Cortex of kidney (tissue), 1 donor: ENCODE measurements at places on chromosomes 16 and 17.

DNA sequence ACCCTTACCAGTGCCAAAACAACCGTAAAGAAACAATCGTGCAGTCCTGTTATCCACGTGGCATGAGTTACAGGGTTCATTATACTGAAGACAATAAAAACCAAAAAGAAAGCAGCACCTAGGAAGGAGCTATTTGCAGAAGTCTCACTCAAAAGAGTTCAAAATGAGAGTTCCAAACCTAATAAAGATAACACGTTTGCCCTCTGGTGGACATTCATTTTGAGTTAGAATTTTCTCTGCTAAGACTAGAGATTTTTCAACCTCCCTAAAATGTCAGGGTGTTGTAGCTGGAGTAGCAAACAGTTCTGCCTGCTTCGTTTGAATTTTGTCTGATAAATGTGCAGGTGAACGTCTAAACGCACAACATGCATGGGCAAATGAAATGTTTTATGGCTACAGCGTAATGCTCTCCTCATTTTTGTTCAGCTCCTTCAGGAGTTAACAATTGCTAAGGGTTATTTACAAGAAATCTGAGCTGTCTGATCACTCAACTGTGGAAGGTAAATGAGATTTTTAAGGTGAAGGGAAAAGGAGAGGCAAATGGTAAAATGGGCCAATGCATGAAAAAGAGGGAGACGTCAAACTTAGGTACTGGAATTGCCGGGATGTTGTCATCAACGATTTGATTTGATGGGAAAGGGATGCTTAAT lies 1067.9 kb upstream of the EEF2KMT start:
- no peak for DNase-seq

DNA sequence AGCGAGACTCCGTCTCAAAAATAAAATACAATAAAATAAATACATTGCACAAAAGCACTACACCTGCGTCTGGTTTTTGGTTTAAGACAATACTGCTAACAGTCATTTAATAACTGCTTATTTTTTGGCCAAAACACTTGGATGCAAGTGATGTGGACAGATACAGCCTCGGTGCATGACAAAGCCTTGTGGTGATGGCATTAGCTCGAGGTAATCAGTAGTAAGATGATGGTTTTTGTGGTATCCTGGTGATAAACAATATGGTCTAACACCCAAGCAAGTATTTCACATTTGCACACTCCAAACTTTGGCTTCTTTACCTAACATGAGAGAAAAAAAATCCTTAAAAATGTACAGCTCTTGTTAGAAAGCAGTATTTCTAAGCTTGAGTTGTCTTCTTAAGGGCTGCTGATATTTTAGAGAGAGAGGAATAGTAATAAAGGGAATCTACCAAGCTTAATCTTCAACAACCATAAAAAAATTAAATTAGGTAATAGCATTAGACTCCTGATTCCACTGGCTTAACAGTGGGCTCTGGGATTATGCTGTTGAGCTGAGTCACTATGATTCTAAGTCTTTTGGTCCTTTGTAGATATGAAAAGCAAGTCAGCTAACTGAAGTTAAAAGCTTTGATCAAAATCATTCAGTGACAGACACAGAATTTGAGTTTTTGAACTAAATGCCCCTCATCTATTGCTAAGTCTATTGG lies 111.1 kb downstream of the VPS53 start:
- no peak for DNase-seq

DNA sequence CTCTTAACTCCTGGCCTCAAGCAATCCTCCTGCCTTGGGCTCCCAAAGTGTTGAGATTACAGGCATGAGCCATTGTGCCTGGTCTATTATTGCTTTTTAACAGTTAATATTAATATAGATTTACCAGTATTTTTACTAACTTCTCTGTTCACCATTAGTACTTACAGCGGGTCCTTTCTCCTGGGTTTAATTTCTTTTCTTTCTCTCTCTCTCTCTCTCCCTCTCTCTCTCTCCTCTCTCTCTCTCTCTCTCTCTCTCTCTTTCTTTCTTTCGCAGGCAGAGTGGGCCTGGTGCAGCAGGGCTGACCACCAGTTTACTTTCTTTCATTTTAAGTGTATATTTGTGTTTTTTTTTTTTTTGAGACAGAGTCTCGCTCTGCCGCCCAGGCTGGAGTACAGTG lies 14.7 kb upstream of the DHX40 start:
- DNase-seq, result no peak

- DNase-seq, result no peak
Measured at GRCh38 chr16:28107232-28107631, 43.7 kb upstream of the GSG1L start.

GRCh38 chr17:42120161-42120769 lies 902 bp downstream of the KAT2A start:
- DNase-seq, result no peak

DNA sequence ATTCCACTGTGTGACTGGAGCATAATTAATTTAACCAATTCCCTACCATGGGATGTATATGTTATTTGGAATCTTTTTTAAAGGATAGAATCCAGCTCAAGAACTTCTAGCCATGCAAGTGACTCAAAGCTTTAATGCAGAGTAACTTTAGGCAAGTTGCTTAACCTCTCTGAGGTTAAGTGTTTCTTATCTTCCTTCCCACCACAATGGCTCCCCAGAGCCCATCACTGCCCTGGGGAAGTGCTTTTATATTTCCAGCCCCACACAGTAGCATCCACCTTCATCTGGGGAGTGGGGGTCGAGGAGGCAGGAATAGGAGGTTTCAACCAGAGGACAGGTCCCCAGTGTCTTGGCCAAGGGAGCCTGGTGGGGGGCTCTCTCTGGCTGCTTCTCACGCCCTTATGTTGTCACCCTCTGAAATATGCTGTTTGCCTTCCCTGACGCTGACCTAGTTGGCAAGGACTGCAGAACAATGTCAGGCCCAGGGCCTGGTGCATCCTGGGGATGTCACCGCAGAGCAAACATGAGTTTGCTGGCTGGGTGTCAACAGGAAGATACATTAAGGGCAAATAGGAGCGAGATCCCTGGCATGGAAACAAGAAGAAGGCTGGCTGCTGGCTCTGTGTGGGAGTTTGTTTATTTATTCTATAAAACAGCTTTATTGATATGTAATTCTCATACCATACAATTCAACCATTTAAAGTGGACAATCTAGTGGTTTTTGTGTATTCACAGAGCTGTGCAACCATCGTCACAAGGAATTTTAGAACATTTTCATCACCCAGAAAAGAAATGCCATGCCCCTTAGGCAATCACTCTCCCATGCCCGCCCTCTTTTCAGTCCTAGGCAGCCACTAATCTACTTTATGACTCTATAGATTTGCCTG lies 46.6 kb upstream of the WSB1 start:
- DNase-seq, result no peak

GRCh38 chr16:12214509-12214908 lies 238.0 kb downstream of the SNX29 start:
- DNase-seq, result no peak

- no peak for DNase-seq
Measured at GRCh38 chr17:20143740-20144139, 134.6 kb downstream of the SPECC1 start.

DNA sequence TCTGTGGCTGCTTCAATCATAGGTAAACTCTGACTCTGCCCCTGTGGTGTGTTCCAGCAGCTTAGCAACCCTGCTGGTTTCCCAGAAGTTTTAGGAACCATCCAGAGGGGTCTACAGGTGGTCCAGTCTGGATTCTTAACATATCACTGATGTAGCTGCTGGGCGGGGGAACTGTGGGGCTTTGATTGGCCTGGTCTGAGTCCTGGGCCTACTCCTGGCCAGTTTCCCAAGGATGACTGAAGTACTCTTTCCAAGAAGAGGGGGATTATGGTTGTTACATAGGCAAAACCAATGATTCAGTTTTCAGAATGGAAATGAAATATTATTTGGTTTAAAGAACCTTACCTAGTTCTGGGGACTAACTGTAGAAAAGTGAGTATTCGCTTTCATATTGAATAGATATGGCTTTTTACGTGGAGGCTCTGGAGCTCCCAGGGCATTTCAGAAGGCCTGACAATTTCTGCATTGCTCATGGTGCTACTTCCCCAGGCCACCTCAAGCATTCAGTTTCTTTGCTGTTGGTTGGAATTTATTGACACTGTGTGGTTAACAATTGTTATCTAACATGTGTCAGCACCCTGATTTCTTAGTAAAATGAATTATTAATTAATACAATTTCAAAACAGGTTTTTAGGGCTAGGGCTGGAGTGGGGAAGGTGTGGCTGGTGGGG lies 38.4 kb downstream of the EPN2 start:
- no peak for DNase-seq

- no peak for DNase-seq
Measured at GRCh38 chr16:11016524-11016988, 72.2 kb downstream of the CLEC16A start.
